ENCODE measurements at places on chromosomes 11 and 22. TPM values are rescaled to one million over a fixed set of nuclear protein-coding genes. Genes with fewer than 3 reads are reported as not detected.

EHF gene
- total RNA-seq: not detected

GAS2 gene
- total RNA-seq: 2.2 TPM

MUC2 gene
- not detected for total RNA-seq

KCNE3 gene
- total RNA-seq: not detected

CARS1 gene
- 69.3 TPM for total RNA-seq

SDF2L1 gene
- total RNA-seq: 48.7 TPM

CDC42BPG gene
- total RNA-seq: 2.2 TPM

VSIG10L2 gene
- total RNA-seq: not detected

MYEOV gene
- not detected for total RNA-seq

TSGA10IP gene
- not detected for total RNA-seq

MPPED2 gene
- not detected for total RNA-seq

UPB1 gene
- total RNA-seq: 0.83 TPM

PRG3 gene
- not detected for total RNA-seq

IGF2 gene
- not detected for total RNA-seq

CHST1 gene
- not detected for total RNA-seq

DYNC2H1 gene
- 0.91 TPM for total RNA-seq

TMEM191C gene
- total RNA-seq: 2.3 TPM

CHRM1 gene
- total RNA-seq: not detected

CLMP gene
- total RNA-seq: 0.66 TPM

NRGN gene
- 6.8 TPM for total RNA-seq

OTOG gene
- total RNA-seq: not detected

PATE4 gene
- total RNA-seq: not detected

GDPD4 gene
- total RNA-seq: not detected

FAT3 gene
- total RNA-seq: not detected

SCT gene
- total RNA-seq: not detected

SELENOO gene
- total RNA-seq: 24.6 TPM

LRRC56 gene
- total RNA-seq: 2.8 TPM

NLRP14 gene
- total RNA-seq: 0.05 TPM

FAM227A gene
- 0.13 TPM for total RNA-seq

IGLL5 gene
- not detected for total RNA-seq

TSSC4 gene
- 36.7 TPM for total RNA-seq

PATE2 gene
- not detected for total RNA-seq

CALCA gene
- total RNA-seq: not detected

OR10W1 gene
- total RNA-seq: not detected

ADM2 gene
- total RNA-seq: 6.1 TPM

ARRB1 gene
- total RNA-seq: 18.6 TPM

All from activated naive CD4-positive, alpha-beta T cell treated with anti-CD3 and anti-CD28 coated beads, Interleukin-2, amount 10 ng/mL, durations not matched to agents 5 hours and 36 hours (primary cell).